ENCODE measurements at places on chromosomes 2 and 18.

- DNase-seq = no peak
Measured at GRCh38 chr2:95359031-95359430, 43.5 kb upstream of the FAHD2A start.

- no peak for DNase-seq
Measured at GRCh38 chr2:208879666-208880065, 473.1 kb downstream of the PTH2R start.

DNA sequence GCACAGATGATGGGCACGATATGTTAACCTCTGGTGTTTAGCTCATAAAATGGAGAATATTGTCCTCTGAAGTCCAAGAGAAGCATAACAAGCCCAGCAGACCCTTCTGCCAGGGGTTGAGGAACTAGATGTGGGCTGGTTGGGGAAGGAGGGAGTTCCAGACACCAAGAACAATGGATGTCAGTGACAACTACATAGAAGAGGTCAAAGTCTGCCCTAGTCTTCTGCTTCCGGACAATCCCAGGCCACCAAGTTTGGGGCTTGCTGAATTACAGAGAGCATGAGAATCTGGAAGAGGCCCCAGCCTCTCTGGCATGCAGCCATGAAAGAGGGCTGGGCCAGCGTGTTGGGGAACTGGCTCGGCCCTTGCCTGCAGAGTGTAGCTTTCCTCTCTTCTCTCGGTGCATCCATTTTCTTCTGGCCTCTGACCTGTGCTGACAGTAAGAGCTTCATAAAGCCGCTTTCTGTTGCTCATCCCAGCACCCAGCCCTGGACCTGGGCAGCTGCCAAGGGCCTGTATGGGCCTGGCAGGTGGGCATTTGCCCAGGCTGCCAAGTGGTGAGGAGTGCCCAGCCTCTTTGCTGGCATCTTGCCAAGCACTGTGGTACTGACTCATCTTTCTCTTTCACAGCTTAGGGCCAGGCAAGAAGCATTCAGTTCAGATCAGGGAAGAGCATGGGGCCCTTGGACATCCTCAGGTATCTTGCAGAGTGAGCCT is 14.6 kb upstream of the LAPTM4A start:
- peak; percentile 15 for DNase-seq

GRCh38 chr2:195626507-195626906 is 30.5 kb upstream of the SLC39A10 start:
- no peak for DNase-seq

GRCh38 chr2:134999521-134999920 is 47.7 kb downstream of the MAP3K19 start:
- DNase-seq = no peak

DNA sequence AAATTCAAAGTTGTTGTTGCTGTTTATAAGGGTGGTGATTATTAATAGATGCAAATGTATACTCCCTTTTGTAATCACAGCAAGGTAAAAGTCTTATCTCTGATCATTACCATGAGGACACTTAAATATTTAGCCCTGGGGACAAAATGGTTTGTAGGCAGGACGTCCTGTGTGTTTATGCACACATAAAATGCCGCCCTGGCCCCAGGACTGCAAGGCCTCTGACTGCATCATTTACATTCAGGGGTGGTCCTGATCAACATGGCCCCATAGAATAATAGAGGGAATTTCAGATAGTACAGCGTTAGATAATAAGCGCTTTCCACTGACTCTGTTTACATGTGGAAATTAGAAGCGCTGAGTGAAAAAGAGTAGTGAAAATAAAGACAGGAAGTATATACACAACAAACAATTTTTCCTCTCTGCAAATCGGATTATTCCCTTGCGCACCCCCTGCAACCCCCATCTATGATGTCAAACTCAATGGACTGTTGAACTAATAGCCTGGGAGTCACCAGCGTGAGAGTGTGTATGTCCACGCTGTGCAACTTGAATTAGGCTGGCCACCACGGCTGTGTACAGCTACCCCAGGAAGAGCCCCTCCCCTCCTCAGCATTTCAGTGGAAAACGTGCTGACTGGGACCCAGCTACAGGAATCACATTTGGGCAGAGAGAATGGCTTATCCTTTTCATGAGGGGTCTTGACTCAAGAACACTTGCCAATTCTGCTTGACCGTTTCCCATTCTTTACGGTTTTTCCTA is 291.5 kb downstream of the SOX11 start:
- no peak for DNase-seq

DNA sequence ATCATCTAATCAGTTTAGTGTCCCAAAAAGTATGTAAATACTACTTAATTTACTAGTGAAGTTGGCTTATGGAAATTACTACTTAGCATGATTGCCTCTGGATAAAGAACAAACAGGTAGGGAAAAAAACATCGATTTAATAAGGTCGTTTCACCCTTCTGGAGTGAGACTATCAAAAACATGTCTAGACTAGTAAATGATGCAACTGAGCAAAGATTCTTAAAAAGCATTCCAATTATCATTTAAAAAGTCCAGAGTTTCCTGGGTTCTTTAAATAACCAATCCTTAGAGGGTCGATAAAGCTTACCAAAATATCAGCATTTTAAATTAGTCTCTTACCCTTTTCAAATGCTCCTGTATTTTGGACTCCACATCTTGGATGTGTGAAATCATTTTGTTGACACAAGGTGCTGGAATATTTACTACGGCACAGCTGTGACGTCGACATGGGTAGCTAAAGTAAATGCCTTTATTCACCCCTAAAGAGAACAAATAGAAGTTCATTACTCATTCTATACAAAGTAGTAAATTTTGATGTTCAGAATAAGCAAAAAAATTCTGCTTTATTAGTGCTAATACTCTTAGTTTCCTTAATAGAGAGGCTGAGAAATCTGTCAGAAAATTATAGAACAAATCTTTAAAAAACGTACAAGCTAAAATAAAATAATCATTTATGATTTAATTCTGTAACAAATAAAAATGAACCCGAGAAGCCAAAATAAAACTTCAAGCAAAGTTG is 70.6 kb downstream of the CCDC178 start:
- DNase-seq = no peak

DNA sequence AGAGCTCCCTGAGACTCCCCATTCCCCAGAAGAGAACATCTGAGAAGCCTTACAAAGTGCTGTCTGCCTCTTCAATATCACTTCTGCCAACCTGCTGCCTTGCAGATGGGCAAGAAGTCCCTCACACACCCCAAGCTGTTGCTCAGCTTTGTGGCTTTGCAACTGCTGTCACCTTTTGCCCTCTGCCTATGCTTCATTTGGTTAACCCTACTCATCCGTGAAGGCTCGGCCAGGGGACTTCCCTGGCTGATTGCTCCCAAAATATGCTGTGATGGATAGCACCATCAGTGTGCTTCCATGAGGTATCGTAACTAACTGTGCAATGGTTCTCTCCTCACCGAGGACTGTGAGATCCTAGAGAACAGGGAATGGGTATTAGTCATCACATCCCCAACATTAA is 88.9 kb upstream of the CYP1B1 start:
- DNase-seq = no peak

DNA sequence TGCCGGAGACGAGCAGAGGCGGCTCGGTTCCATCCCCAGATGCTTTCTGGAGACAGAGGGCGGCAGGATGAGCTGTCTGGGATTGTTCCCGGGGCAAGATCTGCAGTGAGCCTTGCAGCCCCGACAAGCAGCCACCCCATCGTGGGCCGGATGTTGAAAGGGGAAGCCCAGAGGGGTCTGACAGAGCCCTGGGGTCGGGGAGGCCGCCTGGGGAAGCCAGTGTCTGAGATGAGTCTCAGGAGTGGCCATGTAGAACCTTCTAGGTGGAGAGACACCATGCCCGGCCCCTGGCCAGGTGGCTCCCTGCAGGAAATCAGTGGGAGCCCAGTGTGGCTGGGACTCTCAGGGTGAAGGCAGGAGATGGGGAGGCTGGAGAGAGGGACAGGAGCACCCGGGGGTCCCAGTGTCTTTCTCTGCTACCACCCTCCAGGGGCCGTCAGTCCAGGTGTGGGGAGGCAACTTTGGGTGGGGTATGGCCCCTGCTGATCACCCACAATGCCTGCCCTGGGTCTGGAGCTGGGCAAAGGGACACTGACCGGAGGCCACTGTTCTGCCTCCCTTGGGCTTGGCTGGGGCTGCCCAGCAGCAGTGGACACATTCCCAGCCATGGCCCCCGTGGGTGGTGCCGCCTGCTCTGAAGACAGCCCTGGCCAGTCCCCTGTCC is 128.3 kb upstream of the HS6ST1 start:
- no peak for DNase-seq

DNA sequence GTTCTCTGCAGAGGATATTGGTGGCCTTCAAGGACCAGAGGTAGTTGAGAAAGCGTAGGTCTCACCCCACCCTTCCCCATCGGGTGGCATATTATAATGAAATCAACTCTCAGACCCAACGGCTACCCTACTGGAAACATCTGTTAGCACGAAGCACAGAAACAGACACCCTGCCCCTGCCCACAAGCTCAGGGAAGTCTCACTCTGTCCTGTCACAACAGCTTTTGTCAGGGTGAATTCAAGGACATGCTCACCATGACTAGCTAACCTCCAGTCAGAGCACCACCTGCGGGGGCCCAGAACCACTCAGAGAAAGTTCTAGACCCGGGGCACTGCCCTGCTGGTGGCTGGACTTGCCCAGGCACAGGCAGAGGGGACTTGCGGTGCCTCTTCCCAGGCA is 3.5 kb upstream of the B3GNT7 start:
- DNase-seq = no peak

Measured in activated T-cell treated with anti-CD3 and anti-CD28 coated beads, Interleukin-2, amount 50 U/mL, for 72 hours (primary cell).